ENCODE measurements at places on chromosomes 6 and 20. TPM values are rescaled to one million over a fixed set of nuclear protein-coding genes. Genes with fewer than 3 reads are reported as not detected.
A peak's percentile ranks its signal among the peaks of the same experiment; 100 is the strongest.

DNA sequence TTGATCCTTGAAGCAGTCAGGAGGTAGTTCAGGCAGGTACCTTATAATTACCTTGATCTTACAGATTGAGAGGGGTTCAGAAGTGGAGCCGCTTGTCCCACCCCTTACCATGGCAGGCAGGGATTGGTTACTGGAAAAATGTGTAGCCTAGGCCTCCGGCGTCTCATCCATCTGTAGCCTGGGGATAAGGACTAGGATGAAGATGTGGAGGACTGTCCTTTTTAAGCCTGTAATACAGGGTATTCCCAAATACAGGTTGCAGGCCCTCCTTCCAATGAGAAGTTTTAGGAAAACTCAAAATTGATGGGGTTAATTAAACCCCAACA, 2.8 kb downstream of the HMGA1 start:
- no peaks in the 10 kb centered on the region for H3K27me3 ChIP-seq
- no peak for DNase-seq
- peak overlapping the region; percentile 93 for H3K4me3 ChIP-seq
- peaks cover 27% of the 10 kb centered on the region for H3K36me3 ChIP-seq

DNA sequence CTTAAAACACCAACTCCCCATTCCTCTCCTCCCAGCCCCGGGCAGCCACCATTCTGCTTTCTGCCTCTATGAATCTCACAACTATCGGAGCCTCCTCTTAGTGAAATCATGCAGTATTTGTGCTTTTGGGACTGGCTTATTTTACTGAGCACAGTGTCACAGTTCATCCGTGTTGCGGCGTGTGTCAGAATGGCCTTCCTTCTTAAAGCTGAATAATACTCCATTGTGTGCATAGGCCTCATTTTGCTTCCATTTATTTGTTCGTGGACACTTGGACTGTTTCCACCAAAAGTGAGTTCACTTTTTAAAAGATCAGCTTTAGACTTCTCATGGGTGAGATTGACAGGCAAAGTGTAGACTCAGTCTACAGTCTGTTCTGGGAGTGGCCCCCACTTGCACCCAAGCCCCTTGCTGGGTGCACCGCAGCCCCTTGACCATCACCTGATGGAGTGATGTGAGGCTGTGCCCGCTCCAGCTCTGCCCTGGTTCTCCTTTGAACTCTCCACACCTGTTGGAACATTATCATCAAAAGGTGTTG, 12.6 kb downstream of the DUSP22 start:
- H3K27me3 ChIP-seq, result no peaks in the 10 kb centered on the region
- H3K27ac ChIP-seq, result peak overlapping the region; percentile 100
- no peak for DNase-seq
- H3K36me3 ChIP-seq, result peaks cover 22% of the 10 kb centered on the region
- H3K4me1 ChIP-seq, result peaks cover 75% of the 10 kb centered on the region

DNA sequence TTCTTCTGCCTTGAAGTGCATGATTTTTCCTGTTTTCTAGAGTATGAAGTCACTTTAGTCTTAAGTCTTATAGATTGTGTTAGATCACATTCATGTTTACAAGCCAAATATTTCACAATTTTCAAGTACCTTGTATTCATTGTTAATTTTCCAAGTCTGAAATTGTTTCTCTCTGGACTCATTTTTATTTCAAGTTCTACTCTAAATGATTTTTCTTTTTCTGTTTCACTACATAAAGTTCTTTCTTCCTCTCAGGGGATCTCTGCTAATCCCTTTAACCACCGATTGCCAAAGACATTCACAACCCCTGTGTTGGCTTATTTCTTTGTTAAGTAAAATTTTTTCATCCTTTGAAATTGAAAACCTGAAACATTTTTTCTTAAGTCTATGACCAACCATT, 805.7 kb downstream of the KIF16B start:
- no peaks in the 10 kb centered on the region for H3K36me3 ChIP-seq
- DNase-seq, result no peak
- H3K4me3 ChIP-seq, result no peak overlapping the region
- H3K27ac ChIP-seq, result no peak overlapping the region
- H3K27me3 ChIP-seq, result no peaks in the 10 kb centered on the region
- no peaks in the 10 kb centered on the region for H3K4me1 ChIP-seq

DNA sequence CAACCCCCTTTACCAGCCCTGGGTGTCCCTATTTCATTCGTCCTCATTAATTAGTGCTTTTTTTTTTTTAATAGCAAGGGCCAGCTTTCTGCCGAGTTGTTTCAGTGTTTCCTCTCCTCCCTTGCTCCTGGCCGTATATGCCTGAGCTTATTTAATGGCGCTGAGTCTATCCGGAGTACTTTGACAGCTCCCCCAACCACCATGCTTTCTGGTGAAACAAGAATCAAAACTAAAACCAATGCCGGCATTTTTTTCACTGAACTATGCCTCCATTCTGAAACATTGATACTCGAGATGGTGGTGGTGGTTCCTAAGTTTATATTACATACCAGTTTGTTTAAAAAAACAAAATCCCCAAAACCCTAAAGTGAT, 1.2 kb downstream of the DCBLD1 start:
- H3K4me3 ChIP-seq, result peak overlapping the region; percentile 81
- H3K36me3 ChIP-seq, result no peaks in the 10 kb centered on the region
- H3K4me1 ChIP-seq, result peaks cover 16% of the 10 kb centered on the region
- no peak for DNase-seq
- H3K27ac ChIP-seq, result peak overlapping the region; percentile 66
- no peaks in the 10 kb centered on the region for H3K27me3 ChIP-seq

GRCh38 chr6:88296694-88297093, 130.5 kb upstream of the CNR1 start:
- no peaks in the 10 kb centered on the region for H3K36me3 ChIP-seq
- no peak overlapping the region for H3K27ac ChIP-seq
- no peaks in the 10 kb centered on the region for H3K27me3 ChIP-seq
- no peaks in the 10 kb centered on the region for H3K4me1 ChIP-seq

DNA sequence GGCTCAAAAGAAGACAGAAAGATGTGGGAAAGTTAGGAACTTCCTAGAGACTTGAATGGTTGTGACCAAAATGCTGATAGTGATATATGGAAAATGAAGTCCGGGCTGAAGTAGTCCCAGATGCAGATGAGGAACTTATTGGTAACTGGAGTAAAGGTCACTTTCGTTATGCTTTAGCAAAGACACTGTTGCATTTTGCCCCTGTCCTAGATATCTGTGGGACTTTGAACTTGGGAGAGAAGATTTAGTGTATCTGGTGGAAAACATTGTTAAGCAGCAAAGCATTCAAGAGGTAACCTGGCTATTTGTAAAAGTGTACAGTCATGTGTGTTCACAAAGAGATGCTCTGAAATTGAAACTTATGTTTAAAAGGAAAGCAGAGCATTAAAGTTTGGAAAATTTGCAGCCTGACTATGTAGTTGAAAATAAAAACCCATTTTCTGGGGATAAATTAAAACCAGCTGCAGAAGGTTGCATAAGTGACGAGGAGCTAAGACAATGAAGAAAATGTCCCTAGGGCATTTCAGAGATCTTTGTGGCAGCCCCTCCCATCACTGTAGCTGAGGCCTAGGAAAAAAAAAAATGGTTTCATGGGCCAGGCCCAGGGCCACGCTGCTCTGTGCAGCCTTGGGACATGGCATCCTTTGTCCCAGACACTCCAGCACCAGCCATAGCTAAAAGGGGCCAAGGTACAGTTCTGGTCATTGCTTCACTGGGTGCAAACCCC, 1692.2 kb downstream of the HACE1 start:
- H3K36me3 ChIP-seq, result no peaks in the 10 kb centered on the region
- H3K27ac ChIP-seq, result no peak overlapping the region
- no peak overlapping the region for H3K4me3 ChIP-seq

DNA sequence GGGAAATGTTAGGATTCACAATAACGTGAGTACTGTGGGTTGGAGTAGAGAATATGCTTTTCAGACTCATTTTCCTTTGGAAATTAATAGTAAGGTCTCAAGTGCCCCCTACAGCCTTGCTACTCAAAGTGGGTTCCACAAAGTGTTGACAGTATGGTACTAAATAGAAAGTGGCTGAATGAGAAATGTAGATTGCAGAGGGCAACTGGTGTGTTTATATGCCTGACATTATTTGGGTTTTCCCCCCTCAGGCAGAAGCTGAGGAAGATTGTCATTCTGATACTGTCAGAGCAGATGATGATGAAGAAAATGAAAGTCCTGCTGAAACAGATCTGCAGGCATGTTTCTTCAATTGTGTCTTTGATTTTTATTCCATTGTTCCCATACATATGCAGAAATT, 5.6 kb downstream of the FBXO9 start:
- H3K36me3 ChIP-seq, result peaks cover 7% of the 10 kb centered on the region
- no peak for DNase-seq
- H3K27ac ChIP-seq, result no peak overlapping the region
- H3K4me3 ChIP-seq, result no peak overlapping the region
- H3K4me1 ChIP-seq, result peaks cover 11% of the 10 kb centered on the region
- no peaks in the 10 kb centered on the region for H3K27me3 ChIP-seq

DNA sequence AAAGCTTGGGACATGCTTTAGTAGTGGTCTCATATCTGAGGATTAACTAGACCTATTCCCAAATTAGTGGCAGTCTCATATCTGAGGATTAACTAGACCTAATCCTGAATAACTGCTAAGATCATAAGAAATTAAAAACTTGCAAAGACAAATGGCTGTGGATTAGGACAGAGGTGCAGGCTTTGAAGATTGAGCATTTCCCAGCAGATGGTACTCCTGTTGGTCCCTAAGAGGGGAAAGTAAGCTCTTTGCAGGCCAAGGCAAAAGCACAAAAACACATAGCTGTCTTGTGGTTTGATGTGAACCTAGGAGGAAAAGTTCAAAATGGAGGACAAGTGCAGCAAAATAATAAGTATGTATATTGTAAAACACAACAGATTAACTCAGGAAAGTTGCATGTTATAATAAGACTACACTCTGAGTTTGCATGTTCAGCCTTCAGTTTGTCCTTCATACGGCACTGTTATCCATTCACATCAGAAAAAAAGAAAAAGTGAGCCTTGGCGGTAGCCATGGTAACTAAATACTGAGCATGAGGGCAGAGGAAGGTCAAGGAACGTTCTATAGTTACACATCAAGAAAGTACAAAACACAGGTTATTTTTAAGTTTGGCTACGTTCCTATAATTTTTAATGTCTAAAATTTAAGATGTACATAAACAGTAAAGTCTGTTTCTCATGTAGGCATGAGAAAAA, 62.8 kb downstream of the FILIP1 start:
- no peak for DNase-seq
- H3K4me3 ChIP-seq, result no peak overlapping the region
- H3K27me3 ChIP-seq, result no peaks in the 10 kb centered on the region
- no peak overlapping the region for H3K27ac ChIP-seq

Gene FAM209B
- polyA plus RNA-seq, result 0.20 TPM

Gene OR2J3
- polyA plus RNA-seq, result not detected

Gene ADNP
- 41.1 TPM for polyA plus RNA-seq

All from GM12878 (cell line).